Psoas muscle (tissue), 8 donors: ENCODE measurements at places on chromosomes 4 and X. TPM values are rescaled to one million over a fixed set of nuclear protein-coding genes. Genes with fewer than 3 reads are reported as not detected.

MAGEA11 gene
- not detected for polyA plus RNA-seq

HDX gene
- 0.43 TPM for polyA plus RNA-seq

AKAP14 gene
- not detected for polyA plus RNA-seq

RAB41 gene
- polyA plus RNA-seq, result not detected

RADX gene
- 0.95 TPM for polyA plus RNA-seq
